ENCODE measurements at places on chromosomes 16 and 17. TPM values are rescaled to one million over a fixed set of nuclear protein-coding genes. Genes with fewer than 3 reads are reported as not detected.

Gene FOXN1
- not detected for total RNA-seq

Gene KCNJ2
- 50.6 TPM for total RNA-seq

Gene EIF4A3
- total RNA-seq = 31.6 TPM

Gene TNFRSF17
- not detected for total RNA-seq

Gene HIGD1B
- 22.2 TPM for total RNA-seq

Gene VPS9D1
- 13.7 TPM for total RNA-seq

Gene PEX12
- 7.9 TPM for total RNA-seq

Gene CSH1
- not detected for total RNA-seq

Gene CCL3
- not detected for total RNA-seq

Gene SOST
- not detected for total RNA-seq

Gene DDX52
- 14.6 TPM for total RNA-seq

Gene HAS3
- 0.67 TPM for total RNA-seq

Gene G6PC1
- total RNA-seq = not detected

Gene IL34
- total RNA-seq = 1.5 TPM

Gene KIFC3
- total RNA-seq = 52.6 TPM

Gene SLFN12L
- 0.32 TPM for total RNA-seq

Gene GPR179
- total RNA-seq = not detected

Gene NXPH3
- total RNA-seq = 3.4 TPM

Gene DHRS7C
- 166 TPM for total RNA-seq

Gene CNTNAP1
- 7.0 TPM for total RNA-seq

Gene TEKT5
- total RNA-seq = not detected

Gene PSMD3
- 83.4 TPM for total RNA-seq

Gene CLEC3A
- not detected for total RNA-seq

Gene OR2C1
- total RNA-seq = not detected

Gene KRTAP2-1
- total RNA-seq = not detected

Gene ZNF469
- total RNA-seq = 1.0 TPM

Gene GAST
- total RNA-seq = not detected

Gene WNT9B
- 0.42 TPM for total RNA-seq

Gene SPATA22
- total RNA-seq = 0.50 TPM

Gene IRF8
- 3.5 TPM for total RNA-seq

Gene PSMD7
- total RNA-seq = 129 TPM

Gene OR3A1
- total RNA-seq = not detected

Gene KRT31
- total RNA-seq = not detected

Gene ASGR1
- 0.30 TPM for total RNA-seq

Gene TIMM22
- total RNA-seq = 15.8 TPM

Gene NEUROD2
- total RNA-seq = not detected

Gene NTN1
- 28.4 TPM for total RNA-seq

Gene ENPP7
- not detected for total RNA-seq

Gene ZNF629
- 19.2 TPM for total RNA-seq

Gene C16orf96
- total RNA-seq = 0.07 TPM

Gene ABCA9
- 21.5 TPM for total RNA-seq

Gene ATP1B2
- total RNA-seq = 3.2 TPM

Gene RAB37
- total RNA-seq = 2.8 TPM

Gene TBC1D28
- not detected for total RNA-seq

Gene KRT15
- total RNA-seq = 0.32 TPM

Gene TLCD3B
- not detected for total RNA-seq

Gene TNS4
- not detected for total RNA-seq

Gene SEPTIN12
- total RNA-seq = not detected

Gene KRTAP9-8
- total RNA-seq = not detected

Gene NPIPA3
- 2.3 TPM for total RNA-seq

Gene CPNE7
- total RNA-seq = not detected

Gene HLF
- total RNA-seq = 38.8 TPM

Gene PGAP3
- 7.3 TPM for total RNA-seq

Measured in left ventricle myocardium superior (tissue), 1 donor.